Activated naive CD4-positive, alpha-beta T cell (primary cell): ENCODE measurements at places on chromosomes 1 and 21.
A peak's percentile ranks its signal among the peaks of the same experiment; 100 is the strongest.

GRCh38 chr1:11301601-11302000 is 28.6 kb downstream of the UBIAD1 start:
- no peak for DNase-seq

- DNase-seq: no peak
These were observed 23.2 kb downstream of the PMVK start for GRCh38 chr1:154913273-154913672.

DNA sequence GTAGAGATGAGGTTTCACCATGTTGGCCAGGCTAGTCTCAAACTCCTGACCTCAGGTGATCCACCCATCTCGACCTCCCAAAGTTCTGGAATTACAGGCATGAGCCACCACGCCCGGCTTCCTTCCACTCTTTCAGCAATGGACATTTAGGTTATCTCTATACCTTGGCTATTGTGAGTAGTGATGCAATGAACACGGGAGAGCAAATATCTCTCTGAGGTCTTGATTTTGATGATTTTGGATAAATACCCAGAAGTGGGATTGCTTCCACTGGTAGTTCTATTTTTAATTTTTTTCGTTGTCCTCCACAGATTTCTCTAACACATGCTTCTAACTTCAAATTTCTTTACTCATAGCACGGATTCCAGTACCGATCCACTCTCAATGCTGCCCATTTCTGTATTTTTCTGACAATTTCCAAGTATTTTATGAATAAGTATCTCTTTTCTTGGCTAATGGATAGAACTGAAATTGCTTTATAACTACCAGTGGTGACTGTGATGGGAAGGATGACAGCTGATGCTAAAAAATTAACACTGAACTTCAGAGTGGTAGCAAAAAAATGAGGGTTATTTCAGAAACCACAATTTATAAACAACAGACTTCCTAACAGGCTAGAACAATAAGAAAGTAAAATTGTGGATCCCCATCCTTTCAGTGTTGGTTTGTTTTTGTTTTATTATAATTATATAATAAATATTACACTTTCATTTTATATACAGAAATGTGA is 327.5 kb upstream of the RUNX1 start:
- no peak for DNase-seq

GRCh38 chr1:156429313-156430060 is 60.5 kb downstream of the RHBG start:
- DNase-seq: no peak

- DNase-seq: no peak
These were observed 4.2 kb downstream of the SPRR1B start for GRCh38 chr1:153035211-153035610.

GRCh38 chr1:55052221-55053142 is 13.1 kb downstream of the PCSK9 start:
- DNase-seq: no peak

DNA sequence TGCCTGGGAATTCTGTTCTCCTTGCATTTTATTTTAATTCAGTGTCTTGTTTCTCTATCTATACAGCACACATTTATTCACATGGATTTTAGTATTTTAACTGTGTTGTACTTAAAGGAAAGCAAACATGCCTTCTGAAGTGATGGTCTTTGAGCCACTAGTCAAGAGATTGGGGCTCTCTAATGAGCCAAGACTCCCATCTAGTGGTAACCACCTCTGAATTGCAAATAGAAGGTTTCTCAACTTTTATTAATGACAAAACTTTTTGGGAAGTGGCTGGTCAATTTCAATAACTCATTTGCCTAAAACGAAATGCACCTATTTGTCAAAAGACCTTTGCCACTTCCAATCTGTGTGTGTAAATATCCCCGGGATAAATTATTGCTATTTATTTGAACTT is 199.6 kb downstream of the LTN1 start:
- no peak for DNase-seq

DNA sequence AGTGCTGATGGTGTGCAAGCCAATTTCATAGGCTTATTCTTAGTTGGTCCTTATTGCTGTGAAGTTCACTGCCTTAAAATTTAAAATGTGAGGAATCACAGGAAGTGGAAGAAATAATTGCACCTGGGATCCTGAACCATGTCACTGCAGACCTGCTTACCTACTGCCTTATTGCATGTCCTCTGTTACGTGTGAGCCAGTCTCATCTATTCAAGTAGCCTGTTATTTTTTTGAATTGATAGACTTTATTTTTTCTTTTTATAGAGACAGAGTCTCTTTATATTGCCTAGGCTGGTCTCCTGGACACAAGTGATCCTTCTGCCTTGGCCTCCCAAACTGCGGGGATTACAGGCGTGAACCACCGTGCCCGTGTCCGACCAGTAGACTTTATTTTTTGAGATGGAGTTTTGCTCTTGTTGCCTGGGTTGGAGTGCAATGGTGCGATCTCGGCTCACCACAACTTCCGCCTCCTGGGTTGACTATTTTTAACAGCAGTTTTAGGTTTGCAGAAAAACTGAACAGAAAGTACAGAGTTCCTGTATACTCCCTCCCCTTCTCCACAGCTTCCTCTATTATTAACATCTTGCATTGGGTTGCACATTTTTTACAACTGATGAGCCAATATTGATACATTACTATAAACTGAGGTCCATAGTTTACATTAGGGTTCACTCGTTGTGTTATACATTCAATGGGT is 14.0 kb upstream of the DISC1 start:
- peak; percentile 39 for DNase-seq

DNA sequence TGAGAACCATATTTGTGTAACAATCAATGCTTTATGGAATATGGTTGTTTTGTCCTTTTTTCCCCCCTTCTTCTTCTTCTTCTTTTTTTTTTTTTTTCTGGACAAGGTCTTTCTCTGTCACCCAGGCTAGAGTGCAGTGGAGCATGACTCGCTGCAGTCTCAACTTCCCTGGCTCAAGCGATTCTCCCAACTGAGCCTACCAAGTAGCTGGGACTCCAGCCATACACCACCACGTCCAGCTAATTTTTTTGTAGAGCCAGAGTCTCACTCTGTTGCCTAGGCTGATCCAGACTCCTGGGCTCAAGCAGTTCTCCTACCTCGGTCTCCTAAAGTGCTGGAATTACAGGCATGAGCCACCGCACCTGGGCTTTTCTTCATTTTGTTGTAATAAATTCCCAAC is 86.7 kb downstream of the FMN2 start:
- no peak for DNase-seq

GRCh38 chr1:165564561-165564960 is 20.8 kb downstream of the LRRC52 start:
- DNase-seq: no peak

- DNase-seq: no peak
These were observed 6.3 kb upstream of the PHTF1 start for GRCh38 chr1:113765306-113766230.

DNA sequence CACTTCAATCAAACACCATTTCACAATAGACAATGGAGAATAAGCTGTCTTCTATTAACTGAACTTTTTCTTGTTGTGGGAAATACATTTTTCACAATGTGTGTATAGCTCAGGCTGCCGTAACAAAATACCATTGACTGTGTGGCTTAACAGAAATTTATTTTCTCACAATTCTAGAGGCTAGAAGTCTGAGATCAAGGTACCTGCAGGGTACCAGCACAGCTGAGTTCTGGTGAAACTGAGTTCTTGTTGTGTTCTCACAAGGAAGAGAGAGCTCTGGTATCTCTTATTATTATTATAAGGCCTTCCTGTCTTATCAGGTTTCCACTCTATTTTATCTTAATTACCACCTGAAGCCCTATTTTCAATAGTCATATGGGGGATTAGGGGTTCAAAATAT is 15.4 kb downstream of the ST7L start:
- no peak for DNase-seq

DNA sequence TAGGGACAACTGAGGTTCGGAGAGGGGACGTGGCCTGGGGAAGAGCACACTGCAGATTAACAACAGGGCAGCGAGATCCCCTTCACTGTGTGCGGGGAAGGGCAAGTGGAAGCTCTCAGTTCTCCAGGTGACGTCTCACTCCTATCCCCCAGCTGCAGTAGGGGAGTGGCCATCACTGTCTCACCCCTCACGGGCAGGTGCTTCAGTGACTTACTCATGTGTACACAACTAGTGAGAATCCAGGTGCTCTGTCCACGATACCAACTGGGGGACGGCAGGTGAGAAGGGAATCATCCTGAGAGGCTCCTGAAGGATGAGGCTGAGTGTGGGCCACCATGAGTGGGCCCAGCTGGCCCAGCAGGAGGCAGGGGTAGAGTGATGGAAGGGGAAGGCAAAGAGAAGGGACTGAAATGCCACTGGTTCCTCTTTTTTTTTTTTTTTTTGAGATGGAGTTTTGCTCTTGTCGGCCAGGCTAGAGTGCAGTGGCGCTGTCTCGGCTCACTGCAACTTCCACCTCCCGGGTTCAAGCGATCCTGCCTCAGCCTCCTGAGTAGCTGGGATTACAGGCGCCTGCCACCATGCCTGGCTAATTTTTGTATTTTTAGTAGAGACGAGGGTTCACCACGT is 25.9 kb downstream of the RHBG start:
- no peak for DNase-seq

- DNase-seq: peak; percentile 18
These were observed 183.8 kb downstream of the DHRS3 start for GRCh38 chr1:12434174-12434573.

GRCh38 chr1:25505656-25506385 is 37.6 kb upstream of the LDLRAP1 start:
- no peak for DNase-seq

- DNase-seq: no peak
These were observed 6.1 kb downstream of the IER5 start for GRCh38 chr1:181094416-181095212.

GRCh38 chr1:81921851-81922462 is 121.2 kb downstream of the ADGRL2 start:
- DNase-seq: no peak

DNA sequence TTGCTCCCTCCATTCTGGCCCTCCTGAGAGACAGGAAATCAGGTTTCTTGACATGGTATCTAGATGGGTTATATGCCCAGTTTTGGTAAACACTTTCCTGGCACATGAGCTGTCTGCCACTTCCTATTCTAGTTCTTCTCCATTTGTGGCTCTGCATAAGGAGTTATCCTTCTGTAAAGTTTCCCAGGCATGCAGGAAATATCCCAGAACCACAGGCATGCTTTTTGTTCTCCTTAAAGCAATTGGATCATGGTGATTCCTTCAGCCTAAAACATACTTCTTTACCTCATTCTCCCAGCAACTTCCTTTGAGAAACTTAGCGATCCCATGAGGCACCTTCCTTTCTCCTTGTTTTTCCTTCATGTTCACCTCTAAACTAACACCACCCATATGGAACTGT is 199.8 kb downstream of the CRB1 start:
- no peak for DNase-seq

- DNase-seq: no peak
These were observed 137.8 kb downstream of the LMX1A start for GRCh38 chr1:165218731-165219130.

GRCh38 chr1:35927472-35927871 is 3.4 kb upstream of the AGO3 start:
- DNase-seq: no peak

DNA sequence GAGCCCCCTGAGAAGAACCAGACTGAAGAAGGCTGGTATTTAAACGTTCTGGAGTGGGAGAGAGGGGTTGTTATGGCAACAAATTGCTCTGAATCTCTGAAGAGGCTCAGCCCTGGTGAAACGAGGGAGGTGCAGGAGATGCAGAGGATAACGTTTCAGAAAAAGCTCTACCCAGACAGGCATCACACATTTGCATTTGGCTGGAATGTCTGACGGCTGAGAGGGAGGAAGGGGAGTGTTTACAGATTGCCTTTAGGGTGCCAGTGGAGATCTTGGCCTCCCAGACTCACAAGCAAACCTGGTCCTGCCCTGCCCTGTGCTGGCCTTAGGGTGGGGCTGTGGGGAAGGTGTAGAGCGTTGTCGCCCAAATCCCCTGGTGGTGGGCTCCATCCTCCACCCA is 169.0 kb upstream of the AJAP1 start:
- DNase-seq: no peak

GRCh38 chr21:33980276-33980916 is 64.8 kb upstream of the ATP5PO start:
- no peak for DNase-seq

GRCh38 chr1:70675737-70676156 is 264.7 kb downstream of the CTH start:
- DNase-seq: no peak

DNA sequence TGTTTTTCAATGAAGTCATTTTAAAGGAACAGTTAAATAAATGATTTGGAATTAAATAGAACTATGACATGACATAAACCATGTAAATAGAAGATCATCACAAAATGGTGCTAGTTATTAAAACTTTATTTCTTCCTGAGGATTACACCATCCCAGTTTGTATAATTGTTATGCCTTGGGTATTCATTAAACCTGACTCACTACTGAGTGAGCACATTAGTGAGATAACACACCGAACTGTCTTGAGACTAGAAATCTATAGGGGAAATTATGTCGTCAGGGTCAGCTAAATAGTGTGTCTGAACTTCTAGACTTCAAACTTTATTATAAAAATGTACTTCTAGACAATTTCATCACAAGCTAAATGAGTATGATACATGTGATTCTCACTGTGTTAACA is 189.4 kb downstream of the NCAM2 start:
- DNase-seq: no peak

DNA sequence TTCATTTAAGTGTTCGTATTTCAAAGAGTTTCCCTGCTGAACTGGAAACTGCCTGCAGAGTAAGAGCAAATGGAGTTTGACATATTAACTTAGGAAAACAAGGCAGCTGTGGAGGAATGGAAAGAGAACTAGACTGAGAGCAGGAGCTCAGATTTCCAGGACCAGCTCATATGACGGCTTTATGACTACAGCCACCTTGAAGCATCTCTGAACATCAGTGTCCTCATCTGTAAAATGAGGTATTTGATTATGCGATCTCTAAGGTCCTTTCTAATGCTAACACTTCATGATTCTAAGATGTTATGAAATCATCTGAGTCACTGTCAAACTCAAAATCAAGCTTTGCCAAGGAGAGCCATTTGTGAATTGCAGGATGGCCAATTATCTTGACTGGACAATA is 112.3 kb downstream of the PRRX1 start:
- DNase-seq: no peak

DNA sequence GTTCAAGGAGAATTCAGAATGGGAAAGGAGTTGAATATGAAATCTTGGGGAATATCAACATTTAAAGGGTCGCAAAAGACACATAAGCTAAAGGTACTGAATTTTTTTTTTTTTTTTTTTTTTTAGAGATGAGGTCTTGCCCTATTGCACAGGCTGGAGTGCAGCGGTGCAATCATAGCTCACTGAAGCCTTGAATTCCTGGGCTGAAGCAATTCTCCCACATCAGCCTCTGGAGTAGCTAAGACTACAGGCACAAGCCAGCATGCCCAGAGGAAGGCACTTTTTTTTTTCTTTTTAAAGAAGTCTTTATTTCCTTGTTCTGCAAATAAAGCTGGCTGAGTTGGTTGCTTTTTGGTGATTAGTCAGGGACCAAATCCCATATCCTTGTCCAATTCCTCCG is 44.1 kb upstream of the RAB3GAP2 start:
- no peak for DNase-seq

GRCh38 chr21:27380303-27380702 is 413.4 kb upstream of the ADAMTS5 start:
- DNase-seq: no peak

- no peak for DNase-seq
These were observed 20.6 kb upstream of the NPL start for GRCh38 chr1:182768963-182769362.
